Hypothalamus (tissue), 51 donors: ENCODE measurements at places on chromosomes 7 and 10.

- no peak for DNase-seq
Measured at GRCh38 chr7:105985672-105986215, 22.7 kb downstream of the CDHR3 start.

DNA sequence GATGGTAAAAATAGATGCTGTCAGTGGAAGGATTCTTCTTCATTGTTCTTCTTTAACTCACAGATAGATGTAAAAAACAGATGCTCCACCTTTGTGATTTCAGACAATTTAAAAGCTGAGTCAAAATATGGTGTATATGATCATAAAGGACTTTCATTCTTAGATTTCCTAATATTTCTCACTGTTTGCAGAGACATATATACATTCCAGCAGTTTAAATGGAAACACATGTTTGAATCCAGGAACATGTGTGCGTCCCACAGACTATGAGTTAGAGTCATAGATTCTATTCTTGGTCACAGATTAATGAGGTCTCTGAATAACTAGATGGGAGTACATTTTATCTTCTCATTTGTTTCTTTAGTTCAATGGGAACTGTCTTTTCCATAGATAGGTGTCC, 109.6 kb downstream of the BICC1 start:
- no peak for DNase-seq

DNA sequence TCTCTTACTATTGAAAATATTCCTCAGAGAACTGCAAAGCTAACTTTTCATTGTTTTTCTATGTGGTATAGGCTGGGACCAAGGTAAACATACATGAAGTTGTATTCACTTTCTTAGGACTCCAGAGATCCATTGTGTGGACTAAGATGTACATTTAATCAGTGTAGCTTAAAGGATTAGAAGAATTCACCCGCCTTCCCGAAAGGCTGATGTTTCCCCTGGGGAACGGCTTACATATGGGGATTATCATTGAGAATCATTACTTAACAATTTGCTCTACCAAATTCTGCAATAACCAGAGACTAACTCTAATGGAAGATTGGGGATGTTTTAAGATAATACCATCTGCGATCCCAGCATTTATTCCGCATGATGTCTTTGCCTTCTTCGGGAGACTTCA, 257.1 kb upstream of the KIAA1217 start:
- no peak for DNase-seq

- DNase-seq: no peak
Measured at GRCh38 chr10:52574697-52575096, 197.9 kb downstream of the MBL2 start.

DNA sequence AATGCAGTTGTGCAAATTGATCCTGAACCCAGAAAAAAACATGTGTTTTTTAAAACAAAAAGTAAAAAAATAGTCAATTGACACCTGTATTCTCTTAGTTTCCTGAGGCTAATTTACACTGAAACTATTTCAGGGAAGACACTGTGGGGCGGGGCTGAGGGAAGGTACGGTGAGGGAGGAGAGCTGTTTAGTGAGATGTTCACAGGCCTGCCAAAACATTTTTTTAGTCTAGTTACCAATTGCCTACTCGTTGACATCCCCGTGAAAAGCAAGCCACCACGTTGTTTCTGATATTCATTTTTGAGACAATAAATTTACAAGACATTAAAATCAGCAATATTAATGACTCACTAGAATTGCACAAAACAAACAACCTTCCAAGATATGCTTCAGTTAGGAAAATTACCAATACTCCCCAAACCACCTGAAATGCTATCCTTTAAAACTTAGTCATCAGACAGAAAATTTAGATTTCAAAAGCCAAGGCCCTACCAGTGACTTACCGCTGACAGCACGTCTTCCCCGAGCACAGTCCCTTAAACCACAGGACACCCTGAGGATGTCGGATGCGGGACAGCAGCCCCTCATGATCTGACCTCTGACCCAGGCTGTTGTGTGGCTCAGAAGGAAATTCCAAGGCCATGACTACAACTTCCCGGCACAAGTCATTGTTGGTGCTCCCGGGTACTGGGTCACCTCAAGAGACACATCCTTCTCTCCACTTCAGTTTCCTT, 279.2 kb downstream of the PRPF18 start:
- DNase-seq: no peak

DNA sequence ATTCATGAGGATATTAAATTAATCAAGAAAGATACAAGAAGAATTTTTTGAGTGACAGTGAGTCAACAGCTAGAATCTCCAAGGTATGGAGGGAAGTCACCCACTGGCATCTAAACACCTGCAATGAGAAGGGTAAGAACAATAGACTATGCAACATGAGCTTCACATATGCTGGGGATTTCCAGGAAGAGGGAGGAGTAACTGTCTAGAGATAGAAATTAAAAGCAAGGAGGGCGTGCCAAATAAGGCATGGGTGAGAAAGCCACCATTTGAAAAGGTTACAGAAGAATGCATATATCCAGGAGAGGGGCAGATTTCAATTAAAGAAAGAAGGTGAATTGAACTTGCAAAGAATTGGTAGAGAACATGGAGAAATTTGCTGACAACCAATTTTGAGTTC, 365.7 kb downstream of the GPR37 start:
- no peak for DNase-seq

DNA sequence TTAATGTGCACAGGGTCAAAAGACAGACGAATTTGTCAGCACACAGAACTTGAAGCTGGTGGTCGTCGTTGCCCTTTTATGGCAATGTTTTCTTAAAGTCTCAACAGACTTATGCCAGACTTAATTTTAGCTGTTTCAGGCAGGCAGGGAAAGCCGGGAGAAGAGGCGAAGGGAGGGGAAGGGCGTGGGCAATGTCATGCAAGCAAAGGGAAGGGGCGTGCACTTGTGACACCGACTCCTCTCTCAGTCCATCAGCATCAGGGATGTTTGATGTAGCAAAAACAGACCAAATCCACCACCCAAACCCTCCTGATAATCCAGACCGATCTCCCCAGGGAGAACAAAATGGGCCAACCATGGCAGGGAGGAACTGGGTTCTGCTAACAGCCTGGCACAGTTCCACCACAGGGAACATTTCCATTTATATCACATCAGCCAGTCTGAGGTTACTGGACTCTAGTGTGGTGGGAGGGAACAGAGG, 118.1 kb upstream of the RHEB start:
- DNase-seq: no peak

- DNase-seq: no peak
Measured at GRCh38 chr7:24724451-24725190, 32.6 kb downstream of the GSDME start.

- no peak for DNase-seq
Measured at GRCh38 chr7:90173127-90173844, 19.0 kb downstream of the STEAP1 start.

- no peak for DNase-seq
Measured at GRCh38 chr10:133237241-133237587, 441 bp upstream of the VENTX start.

GRCh38 chr7:107687656-107688055, 27.0 kb downstream of the SLC26A4 start:
- no peak for DNase-seq

DNA sequence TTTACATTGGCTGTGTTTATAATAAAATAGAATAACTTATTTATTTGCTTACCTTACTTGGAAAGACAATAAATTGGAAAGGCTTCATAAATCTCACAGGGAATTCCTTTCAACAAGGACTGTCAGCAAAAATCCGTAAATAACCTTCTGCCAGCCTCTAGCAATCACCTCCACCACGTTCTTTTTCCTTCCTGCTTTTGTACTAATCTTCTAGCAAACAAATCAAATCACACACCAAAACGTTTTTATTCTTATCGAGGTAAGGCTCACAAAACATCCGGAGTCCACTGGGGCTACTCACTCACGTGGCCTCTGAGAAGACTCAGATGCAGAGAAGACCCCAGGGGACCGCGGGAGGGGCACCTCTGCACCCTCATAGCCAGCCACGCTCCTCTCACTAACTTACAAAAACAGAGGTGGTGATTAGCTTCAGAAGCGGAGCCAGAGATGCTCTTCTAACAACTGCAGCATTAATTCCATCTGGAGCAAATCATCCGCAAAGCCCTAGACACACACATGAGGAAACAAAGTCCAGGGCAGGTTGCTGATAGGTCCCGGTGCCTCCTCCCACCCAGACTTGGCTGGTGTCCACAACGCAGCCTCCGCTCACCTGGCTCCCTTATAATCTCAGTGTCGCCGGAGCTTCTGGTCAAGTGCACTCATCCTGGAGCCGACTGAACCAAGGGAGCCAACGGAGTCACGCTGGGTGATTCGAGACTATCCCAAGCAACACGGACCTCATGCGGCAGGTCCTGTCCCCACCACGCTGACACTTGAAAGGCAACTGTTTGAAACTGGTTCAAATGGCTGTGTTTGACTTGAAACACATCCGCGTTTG, 22.5 kb downstream of the CTBP2 start:
- DNase-seq: no peak

- no peak for DNase-seq
Measured at GRCh38 chr7:12475362-12476063, 71.8 kb upstream of the VWDE start.

DNA sequence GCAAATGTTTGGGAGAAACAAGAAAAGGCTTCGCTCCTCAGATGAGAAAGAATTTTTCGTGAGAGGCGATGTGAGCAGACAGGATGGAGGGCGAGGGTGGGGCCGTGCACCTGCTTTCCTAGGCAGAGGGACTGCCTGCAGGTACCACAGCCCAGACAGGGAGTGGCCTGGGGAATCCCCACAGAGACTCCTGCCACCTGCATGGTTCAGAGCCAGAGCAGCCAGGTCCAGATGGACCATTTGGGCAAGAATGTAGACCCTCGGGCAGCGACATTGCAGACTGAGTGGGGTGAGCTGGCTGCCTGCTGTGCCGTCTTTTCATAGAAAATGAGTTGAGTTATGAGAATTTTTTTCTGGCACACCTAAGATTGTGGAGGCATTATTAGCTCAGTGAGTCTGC, 216.8 kb downstream of the SNX10 start:
- no peak for DNase-seq

DNA sequence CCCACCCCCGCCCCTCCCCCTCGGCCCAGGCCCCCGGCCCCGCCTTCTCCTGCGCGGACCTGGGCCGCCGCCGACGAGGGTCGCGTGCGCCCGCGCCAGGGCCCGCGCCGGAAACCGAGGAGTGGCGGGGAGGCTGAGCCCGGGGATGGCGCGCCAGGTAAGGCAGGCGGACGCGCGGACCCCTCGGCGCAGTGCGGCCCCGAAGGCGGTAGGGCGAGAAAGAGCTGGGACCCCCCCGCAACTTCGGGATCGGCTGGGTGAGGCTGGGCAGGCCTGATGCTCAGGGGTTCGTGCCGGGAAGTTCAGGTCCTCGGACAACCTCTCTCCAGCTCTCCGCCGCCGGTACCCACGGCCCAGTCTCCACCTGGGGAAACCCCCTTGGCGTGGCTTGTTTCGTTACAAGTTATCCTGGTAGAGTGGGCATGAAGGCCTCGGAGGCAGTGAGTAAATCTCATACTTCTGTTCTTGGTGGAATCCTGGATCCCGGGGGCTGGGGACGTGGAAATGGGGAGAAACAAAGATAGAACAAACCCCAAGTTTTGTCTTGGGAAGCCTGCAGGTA, 58.4 kb downstream of the ZNF467 start:
- DNase-seq: no peak

GRCh38 chr7:100087055-100087750, 1.6 kb upstream of the COPS6 start:
- no peak for DNase-seq

DNA sequence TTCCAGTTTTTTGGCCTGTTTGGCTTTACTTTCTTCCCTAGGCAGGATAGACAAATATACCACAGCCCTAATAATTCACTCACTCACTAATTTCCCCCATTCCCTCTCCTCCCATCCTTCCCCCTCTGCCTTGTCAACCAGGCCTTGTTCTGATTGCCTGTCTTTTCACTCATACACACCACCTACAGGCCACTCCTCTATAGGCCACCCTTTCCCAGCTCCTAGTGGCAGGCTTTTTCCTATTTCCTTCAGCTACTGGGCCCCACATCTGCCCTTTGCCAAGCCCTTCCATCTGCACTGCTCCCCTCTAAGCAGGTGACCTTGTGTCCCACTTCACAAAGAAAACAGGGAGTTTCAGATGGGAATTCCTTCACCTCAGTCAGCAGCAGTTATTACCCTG, 59.8 kb upstream of the MSRB2 start:
- no peak for DNase-seq

DNA sequence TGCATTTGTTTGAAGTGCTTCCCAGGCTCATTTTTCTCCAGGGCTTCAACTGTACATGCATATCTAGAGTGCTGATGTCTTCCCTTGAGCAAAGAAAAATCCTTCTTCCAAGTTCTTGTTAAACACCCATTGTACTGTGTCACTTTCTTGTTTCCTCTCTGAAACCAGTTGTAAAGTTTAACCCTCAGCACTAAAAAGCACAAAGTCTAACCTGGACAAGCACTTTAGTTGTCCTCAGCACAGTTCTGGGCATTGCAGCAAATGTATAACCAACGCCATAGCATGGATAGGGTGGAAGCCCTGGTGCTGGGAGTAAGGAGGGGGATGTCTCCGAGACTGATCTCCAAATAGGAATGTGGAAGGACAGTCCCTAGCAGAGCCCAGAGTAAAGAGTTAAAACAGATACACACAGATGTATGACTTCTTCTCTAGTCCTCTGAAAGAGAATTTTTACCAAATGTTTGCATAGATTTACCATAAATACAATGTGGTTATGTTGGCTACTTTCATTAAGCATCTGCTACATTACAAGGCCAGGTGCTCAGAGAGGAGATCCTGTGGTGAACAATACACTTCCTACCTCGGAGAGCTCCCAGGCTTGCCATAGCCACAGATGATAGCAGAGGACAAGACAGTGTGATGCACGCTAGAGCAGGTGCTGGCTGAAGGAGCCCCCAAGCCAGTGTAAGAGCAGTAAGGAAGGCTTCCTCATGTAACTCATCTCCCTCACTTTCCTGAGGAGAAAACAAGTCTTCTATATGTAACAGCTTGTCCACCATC, 57.0 kb downstream of the DNAJC12 start:
- DNase-seq: no peak

DNA sequence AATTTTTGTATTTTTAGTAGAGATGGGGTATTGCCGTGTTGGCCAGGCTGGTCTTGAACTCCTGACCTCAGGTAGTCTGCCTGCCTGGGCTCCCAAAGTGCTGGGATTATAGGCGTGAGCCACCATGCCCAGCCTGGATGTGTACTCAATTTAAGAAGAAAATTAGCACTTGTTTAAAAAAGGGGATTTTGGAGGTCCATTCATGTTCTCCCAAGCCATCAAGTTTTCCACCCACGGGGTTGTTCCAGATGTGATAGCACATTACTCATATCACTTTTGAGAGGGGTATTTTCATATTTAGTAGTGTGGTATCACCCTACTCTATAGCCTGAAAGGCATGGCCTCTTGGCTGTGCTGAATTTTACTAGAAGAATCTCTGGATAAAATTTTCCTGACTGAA, 10.5 kb upstream of the SLC26A3 start:
- no peak for DNase-seq

GRCh38 chr7:148729984-148730733, 31.5 kb downstream of the CUL1 start:
- no peak for DNase-seq

- DNase-seq: no peak
Measured at GRCh38 chr10:92575961-92576360, 2.1 kb upstream of the IDE start.

- no peak for DNase-seq
Measured at GRCh38 chr7:85972504-85973141, 671.1 kb upstream of the GRM3 start.

- no peak for DNase-seq
Measured at GRCh38 chr10:121696854-121697253, 98.6 kb upstream of the FGFR2 start.

- DNase-seq: no peak
Measured at GRCh38 chr10:126181626-126182025, 206.7 kb downstream of the ADAM12 start.
